ENCODE measurements at places on chromosomes 6 and 20.

DNA sequence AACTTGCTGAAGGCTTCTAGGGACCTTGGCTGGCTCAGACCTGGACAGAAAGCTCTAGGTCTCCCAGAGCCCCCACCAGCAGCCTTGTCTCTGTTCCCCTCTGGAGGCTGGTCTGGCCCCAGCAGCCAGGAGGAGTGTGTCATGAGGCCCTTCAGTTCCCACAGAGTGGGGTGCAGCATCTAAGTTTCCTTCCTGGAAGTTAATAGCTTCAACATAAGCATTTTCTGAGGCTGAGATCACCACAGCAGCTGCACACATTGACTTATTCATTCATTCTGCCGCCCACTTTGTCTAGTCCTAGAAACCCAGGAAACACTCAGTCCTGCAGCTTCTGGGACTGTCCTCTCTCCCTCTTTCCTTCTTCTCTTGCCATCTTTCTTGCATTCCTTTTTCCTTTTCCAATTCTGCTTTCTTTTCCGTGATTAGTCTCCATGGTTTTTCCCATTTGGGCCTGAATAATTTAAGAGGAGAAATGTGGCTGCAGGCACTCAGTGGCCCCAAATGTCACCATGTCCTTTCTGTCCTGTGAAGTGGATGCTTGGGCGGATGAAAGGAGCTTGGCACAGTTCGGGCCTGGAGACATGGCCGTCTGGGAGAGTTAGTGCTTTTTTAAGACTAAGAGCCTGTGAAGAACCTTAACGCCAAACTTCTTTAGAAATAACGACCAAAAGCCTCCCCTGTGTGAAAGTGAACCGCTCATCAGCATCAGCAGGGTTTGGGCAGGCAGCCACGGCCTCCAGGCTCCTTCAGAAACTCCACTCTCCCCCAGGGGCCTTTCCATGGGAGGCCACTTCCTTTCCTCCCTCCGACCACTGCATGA, 31.0 kb upstream of the PCMTD2 start:
- no peak for DNase-seq

- DNase-seq, result no peak
These were observed 235.2 kb upstream of the ASCC3 start for GRCh38 chr6:101116337-101116736.

DNA sequence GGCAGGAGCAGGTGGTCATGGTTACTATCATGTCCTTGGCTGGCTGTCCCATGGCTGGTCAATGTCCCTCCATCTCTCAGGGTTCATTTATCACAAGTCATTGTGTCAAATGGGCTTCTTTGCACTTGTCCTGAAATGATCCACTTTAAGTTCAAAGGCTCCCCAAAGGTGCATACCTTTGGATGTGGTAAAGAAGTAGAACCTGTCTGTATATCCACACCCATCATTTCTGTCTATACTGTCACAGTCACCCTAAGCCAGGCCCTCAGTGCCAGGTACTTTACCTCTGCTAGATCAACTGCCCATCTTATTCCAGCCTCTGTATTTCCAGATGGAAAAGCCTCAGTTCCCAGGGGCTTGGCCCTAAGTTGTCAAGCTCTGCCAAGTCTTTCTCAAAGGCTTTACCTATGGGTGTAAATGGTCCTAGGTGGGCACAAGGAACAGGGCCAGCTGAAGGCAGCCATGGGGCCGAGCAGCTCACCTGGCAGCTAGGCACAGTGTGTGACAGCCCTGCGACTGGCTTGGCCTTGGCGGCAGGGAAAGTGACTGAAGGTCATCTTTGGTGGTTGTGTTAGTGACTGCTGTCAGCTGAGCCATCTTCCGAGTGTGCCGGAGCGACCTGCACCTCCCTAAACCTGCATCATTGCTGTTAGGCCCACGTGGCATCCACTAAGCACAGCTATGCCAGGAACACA, 198.4 kb downstream of the SYNDIG1 start:
- DNase-seq, result no peak

DNA sequence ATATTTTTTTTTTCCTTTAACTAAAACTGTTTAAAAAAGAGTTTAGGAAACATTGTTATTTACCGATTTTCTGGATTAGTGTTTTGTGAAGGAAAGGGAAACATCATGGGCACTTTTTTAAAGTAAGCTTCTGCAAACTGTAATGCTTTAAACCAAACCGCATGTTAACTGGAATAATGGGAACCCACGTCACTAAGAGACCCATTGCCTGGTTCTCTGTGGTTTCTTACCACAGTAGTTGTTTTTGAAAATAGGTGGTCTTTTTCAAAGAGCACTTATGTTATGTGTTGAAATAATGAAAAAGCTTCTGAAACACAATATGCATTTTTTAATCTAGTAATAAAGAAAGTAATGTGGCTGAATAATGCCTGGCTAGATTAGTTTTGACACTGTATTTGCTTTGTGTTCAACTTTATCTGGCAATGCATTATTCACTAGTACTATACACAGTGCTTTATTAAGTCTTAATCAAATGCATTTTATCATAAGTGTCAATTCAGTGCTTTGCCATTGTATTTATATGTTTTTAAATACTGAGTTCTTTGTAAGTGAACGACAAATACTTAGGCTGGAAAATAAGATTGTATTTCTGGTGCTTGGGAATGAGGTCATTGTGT, 754.1 kb upstream of the FLRT3 start:
- no peak for DNase-seq

DNA sequence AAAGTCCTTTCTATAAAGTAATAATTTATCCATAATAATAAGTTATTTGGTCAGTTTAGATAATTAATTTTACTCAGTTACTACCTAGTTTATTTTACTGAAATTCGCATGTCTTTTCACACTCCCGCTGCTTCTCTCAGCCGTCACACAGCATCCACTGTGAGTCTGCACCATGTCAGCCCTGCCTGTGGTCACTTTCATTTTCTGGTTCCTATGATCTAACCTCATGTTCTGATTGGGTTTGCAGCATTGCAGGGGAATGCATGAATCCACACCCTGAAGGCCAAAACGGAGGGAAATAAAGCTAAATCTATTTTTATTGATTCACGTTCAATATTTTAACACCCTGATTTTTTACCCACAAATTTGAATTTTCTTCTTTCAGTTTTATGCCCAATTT, 47.4 kb downstream of the PDE10A start:
- no peak for DNase-seq

DNA sequence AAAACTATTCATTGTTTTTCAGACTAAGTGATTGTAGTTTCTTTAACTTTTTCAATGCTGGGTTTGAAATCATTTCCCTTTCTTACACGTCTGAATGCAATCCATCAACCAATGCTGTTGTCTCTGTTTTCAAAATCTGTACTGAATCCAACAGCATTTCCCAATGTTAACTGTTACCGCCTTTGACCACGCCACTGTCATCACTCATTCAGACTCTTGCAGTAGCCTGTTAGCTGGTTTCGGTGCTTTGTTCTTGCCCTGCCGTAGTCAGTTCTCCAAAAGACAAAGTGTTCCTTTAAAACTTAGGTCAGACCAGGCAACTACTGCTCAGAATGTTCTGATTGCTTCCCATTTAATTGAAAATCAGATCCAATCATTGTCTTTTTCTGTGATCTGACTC, 131.3 kb downstream of the PLCB4 start:
- no peak for DNase-seq

- no peak for DNase-seq
These were observed 196.9 kb upstream of the PRND start for GRCh38 chr20:4524792-4525191.

- DNase-seq, result no peak
These were observed 25.2 kb downstream of the SNAI1 start for GRCh38 chr20:50008007-50008406.

GRCh38 chr6:79413562-79414002, 123.6 kb downstream of the LCA5 start:
- DNase-seq, result no peak

DNA sequence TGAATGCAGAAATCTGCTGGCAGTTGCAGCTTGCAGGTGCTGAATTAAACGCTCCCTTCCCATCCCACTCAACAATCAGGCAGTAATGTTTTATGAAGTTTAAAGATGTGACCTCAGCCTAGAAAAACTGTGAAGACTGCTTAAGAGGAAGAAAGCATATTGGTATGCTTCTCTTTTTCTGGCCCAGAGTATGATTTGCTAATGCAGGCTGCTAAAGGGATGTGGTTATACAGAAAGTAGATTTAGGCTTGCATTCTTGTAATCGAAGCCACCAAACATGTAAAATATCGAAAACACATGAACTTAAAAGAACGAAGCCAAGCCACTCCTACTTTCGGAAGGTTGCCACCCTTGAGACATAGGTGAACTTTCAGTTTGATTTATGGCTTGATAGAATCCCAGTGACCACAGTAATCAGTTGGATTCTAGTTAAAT, 40.7 kb downstream of the MAP3K5 start:
- DNase-seq, result no peak

DNA sequence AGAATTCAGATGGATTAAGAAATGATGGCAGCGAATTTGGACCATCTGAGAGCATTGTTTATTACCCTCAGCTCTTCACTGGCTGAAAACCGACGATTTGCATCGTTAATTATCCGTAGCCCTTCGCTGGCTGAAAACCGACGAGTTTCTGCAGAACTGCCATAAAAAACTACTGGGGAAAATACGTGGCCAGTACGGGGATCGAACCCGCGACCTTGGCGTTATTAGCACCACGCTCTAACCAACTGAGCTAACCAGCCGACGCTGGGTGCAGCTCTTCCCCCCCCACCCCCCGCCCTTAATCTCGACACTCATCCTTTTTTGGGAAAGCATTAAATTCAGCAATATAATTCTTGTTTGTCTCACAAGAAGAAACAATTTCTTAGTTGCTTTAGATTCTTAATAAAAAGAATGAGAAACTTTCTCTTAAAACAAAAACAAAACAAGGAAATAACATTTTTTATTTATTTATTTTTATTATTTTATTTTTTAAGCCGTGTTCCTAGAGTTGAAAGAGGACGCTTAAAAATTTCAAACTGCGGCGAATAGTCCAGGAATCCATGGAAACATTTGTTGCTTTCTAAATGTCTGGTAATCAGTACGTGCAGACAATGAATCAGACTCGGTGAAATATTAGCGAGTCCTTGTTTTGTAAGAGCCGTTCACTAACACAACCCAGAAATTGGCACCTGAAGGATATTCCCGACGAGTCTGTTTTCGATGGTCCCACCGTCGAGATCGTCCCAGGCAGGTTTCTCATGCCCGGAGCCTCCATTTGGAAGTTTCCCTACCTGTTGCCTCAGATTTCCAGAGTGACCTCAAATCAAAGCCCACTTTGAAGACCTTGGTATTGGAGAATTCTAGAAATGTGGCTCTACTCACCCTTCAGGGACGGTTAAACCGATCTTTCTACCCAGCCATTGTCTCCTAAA, 27.8 kb downstream of the PRSS16 start:
- DNase-seq, result no peak

DNA sequence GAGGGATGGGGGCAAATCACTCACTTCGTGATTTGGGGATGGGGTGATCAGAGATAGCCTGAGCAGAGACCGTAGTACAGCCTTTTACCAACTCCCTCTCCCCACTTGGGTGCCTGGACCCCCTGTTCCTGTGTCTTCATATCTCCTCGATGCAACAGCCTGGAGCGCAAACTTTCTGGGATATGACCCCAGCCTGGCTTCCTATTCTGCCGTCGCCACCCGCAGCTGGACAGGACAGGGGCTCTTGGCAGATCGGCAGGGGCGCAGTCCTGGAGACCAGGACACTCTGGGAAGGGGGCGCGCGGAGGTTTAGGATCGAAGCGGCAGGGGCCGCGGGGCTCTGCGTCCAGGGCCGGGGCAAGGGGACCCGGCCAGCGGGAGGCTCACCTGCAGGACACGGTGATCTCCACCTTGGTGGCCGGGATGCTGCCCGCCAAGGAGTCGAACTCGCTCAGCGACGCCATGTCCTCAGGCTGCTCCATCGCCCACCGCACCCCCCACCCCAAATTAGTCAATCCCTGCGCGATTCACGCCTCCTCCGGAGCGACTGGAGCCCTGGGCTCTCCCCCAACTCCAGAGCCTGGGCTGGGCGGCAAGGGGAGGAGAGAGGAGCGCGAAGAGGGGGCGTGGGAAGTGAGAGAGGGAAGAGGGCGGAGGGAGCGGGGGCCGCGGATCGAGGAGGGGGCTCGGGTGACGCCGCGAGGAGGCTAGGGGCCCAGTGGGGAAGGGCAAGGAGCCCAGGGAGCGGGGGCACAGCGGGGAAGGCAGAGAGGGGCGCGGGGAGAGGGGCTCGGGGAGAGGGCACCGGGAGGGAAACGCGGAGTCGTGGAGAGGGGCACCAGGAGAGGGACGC, at the start of gene CPNE5:
TSS of gene CPNE5 (minus strand) at position 549 of the 853 bp plus-strand sequence. CDS start at position 482, 67 bp downstream.
- DNase-seq, result no peak

DNA sequence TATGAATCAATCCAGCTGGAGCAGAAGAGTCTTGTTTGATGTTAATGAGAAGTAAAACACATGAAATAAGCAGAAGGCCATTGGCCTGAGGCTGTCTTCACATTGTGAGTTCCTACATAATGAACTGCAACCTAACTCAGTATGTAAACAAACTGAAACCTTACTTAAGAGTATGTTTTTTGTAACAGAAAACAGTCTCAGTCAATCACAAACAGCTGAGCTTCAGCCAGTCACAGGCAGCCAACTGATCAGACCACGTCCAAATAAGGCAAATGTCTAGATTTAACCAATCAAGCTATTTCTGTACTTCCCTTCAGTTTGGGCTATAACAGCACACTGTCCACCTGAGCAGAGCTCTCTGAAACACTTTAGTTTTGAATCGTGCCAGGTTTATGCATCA, 234.7 kb downstream of the TRDN start:
- DNase-seq, result no peak

DNA sequence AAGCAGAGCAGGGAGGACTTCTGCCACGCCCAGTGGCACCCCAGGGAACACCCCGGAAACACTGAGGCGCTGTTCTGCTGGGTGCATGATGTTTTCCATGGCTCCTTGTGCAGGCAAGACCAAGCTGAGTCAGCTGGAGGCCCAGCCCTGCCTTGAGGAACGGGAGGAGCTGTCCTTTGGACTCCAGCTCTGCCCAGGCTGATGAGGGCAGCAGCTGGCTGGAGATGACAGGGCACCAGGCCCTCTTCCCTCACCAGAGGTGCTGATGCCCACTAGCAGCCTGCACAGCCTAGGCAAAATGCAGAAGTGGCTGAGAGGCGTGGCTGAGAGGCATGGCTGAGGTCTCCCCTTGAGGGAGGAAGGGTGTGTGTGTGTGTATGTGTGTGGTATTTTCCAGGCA, 2.4 kb downstream of the C6orf132 start:
- no peak for DNase-seq

- DNase-seq, result no peak
These were observed 135.5 kb upstream of the PLCB4 start for GRCh38 chr20:8933381-8933807.

GRCh38 chr6:51494342-51494741, 593.1 kb downstream of the PKHD1 start:
- no peak for DNase-seq

GRCh38 chr6:112343390-112343789, 3.7 kb upstream of the RFPL4B start:
- no peak for DNase-seq

All from CD8-positive, alpha-beta memory T cell (primary cell).